ENCODE measurements at places on chromosomes 6 and 20. TPM values are rescaled to one million over a fixed set of nuclear protein-coding genes. Genes with fewer than 3 reads are reported as not detected.

SYNE1 gene
- total RNA-seq = 206 TPM

DNA sequence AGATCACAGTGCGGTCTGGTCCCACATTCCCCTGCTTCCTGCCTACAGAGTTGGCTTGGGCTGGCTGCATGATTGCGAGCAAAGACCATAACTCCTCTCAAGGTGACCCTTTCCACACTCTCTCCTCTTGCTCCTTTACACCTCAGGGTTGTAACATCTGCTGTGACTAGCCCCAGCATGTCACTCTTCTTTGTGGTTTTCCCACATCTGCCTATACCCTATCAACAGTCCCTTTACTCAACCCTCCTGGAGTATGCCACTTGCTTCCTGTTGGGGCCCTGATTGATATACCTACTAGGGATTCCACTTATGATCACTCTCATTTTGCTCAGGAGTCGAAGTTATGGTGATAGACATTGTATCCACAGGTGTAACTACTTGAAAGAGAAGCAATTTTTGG lies 58.9 kb upstream of the SGK1 start:
- no peak for DNase-seq

DNA sequence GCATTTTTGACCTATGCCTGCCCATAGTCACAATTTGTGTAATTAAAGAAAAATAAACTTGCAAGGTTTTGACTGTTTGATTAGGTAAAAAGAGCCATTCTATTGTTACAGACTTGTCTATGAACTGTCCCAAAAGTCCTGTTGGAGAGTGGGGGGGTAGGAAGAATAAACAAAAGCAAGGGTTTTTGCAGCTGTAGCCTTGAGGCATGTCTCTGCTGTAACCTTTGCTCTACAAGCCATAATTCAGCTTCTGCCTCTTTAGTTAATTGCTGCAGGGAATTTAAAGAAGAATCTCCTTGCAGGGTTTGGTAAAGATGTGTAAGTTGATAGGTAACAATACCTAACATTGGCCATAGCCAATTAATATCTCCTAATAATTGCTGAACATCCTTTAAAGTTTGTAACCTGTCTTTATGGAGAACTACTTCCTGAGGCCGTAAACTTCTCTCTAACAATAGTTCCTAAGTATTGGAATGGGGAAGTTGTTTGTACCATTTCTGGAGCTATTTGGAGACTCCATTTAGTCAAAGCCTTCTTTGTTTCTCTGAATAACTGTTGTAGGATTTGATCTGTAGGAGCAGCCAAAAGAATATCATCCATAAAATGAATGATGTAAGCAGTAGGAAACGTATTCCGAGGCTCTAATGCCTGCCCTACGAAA lies 7.9 kb upstream of the ABHD12 start:
- DNase-seq = no peak

SLCO4A1 gene
- 49.6 TPM for total RNA-seq

GRCh38 chr20:63847237-63848002 lies 13.9 kb upstream of the ABHD16B start:
- DNase-seq = peak; percentile 70

GRCh38 chr20:14865169-14865568 lies 527.8 kb upstream of the FLRT3 start:
- no peak for DNase-seq

MYMX gene
- total RNA-seq = not detected
